ENCODE measurements at places on chromosomes 2 and 18.

DNA sequence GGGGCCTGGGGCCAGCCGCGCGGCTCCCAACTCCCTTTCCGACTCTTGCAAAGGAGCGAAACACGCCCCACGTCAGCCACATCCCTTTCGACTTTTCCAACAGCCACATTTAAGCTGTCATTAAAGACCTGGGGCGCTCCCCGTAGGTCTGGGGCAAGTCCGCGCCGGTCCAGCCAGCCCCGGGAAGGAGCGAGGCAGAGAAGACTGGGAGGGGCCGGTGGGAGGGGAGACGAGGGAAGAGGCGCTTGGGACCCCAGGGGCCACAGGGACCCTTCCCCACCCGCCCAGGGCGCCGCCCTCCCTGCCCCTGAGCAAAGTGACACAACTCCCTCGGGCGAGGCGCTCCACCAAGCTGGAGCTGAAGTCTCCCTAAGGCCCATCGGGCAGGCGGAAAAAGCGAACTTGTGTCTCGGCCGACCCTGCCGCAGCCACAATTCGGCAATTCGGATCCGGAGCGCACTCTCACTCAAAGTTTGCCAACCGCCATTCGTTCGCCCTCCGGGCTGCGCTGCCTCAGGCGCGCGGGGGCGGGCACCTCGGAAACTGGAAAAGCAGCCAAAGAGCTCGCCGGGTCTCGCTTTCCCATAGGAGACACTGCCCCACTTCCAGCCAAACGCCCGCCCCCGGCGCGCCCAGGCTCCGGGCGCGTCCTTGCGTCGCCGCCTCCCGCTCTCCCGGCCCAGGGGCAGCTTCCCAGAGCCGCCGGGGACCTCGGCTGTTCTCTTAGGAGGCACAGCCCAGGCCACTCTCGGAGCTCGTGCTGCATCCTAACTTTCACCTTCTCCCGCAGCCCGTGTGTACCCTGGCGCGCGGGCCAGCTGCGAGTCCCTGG is 1.1 kb upstream of the KCTD1 start:
- DNase-seq, result peak; percentile 45

GRCh38 chr2:217993138-217993537 is 9.7 kb downstream of the TNS1 start:
- DNase-seq, result no peak

DNA sequence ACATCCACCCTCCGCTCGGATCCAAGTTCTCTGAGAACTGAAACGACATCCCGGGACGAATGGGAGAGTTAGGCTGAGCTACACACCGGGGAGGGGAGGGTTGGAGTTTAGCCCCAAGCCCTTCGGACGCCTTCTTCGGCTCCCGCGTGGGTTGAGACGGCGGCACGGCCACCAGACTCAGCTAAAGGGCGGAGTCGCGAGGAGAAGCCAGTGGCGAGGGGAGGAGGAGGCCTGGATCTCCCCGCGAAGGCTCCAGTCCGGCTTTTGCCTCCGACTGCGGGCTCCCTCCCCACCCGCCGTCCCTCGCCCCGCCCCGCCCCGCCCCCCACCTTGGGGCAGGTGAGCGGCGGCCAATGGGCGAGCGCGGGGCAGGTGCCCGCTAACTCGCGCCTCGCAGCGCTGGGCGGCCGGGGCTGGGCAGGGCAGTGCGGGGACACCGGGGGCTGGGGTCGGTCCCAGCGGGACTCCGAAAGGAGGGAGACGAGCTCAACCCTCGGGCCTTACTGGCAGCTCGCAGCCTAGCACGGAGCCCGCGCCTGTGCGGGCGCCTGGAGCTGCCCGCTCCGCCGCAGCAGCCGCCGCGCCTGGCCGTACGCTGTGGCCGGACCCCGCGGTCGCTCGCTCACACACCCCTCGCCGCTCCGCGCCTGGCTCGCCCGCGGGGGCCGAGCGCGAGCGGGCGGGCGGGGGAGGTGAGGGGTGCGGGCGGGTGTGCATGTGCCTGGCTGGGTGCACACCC is at the start of gene EMX1:
Gene EMX1, plus strand, starts transcription at position 382 of the 739 bp plus-strand sequence. Its CDS starts 334 bp downstream, at position 716.
- DNase-seq, result peak; percentile 85

GRCh38 chr2:172928756-172929155 is 146.9 kb upstream of the MAP3K20 start:
- DNase-seq, result no peak

GRCh38 chr18:65755616-65756015 is 4.8 kb downstream of the CDH7 start:
- DNase-seq, result no peak

DNA sequence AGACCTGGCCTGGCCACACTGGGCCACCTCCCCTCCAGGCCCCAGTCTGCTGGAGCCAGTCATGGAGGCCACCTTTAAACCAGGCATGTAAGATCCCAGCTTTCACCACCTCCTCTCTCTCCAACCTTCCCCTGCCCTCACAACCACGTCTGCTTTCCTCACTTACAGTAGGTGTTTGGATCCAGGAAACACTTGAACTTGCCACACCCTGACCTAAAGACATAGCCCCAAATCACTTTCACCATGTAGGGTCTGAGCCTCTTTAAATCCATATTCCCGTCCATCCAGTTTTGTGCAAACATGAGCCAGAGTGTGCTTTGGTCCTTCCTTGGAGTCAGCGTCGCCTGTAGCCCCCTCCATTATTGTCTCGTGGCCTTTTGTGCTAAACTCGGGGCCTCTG is 66.8 kb downstream of the NRP2 start:
- DNase-seq, result no peak

- DNase-seq, result no peak
Observed at GRCh38 chr2:100745604-100746003, 74.3 kb upstream of the NPAS2 start.

GRCh38 chr2:3365219-3365618 is 12.4 kb downstream of the EIPR1 start:
- DNase-seq, result no peak

DNA sequence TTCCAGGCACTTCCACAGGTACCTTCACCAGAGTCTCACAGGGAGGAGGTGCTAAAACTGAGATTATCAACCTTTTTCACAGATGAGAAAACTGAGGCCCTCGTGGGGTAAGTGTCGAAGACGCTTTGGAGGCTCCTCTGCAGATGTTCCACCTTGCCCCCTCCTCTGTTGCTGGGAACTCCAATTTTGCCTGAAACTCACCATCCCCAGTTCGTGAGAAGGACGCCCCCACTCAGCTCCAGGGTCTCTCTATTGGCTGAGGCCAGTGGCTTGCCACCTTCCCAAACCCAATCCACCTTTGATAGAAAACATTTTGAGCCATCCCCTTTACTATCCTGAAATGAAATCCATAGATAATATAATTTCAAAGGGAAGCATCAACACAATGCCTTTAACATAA is 109.1 kb downstream of the CYP26B1 start:
- no peak for DNase-seq

DNA sequence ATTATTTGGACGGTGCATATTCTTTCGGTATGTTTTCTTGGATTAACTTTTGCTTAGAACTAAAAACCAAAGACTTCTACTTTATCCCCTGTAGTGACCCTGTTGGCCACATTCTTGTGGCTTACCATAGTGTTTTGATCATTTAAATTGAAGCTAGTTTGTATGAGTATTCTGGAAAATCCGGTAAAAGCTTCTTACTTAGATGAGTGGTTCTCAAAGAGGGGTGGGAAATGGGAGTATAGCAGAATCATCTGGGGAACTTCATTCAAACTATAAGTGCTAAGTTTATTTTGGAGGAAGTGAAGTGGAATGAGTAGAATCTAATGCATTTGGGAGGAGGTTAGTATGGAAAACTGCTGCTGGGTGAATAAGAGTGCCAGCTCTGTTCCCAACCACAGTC is 3.8 kb downstream of the PPP1CB start:
- DNase-seq, result no peak

DNA sequence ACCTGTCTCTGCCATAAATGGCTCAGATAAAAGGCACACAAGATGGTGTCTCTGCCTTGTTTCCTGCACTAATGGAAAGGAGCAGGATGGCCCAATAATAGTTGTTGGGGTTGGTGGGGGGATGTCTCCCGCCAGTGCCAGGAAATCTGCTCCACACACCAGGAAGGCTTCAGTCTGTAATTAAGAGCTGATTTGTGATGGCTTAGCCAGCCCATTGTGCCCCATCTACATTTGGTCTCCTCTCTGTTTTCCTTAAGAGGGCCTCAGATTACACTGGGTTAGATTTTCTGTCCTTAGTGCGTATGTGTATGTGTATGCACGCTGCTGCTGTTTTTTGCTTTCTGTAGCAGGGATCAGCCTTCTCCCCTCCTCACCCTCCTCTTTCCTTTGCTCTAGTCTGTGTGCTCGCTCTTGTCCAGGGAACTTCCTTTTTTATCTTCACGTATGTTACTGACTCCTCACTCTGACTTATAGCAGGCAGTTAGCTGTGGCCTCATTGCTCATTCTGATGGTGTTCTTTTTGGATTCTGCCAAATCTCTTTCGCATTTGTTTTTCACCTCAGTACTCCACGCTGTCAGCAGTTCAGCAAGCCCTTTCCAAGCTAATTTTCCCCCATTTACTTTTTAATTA is 33.4 kb upstream of the MGAT5 start:
- no peak for DNase-seq

GRCh38 chr2:128547667-128548066 is 229.0 kb upstream of the HS6ST1 start:
- DNase-seq, result no peak
